Anterior cingulate cortex (tissue), 58 donors: ENCODE measurements at places on chromosomes 7 and 10.

GRCh38 chr7:66426996-66427395, 201.7 kb upstream of the KCTD7 start:
- no peak for DNase-seq

- peak; percentile 55 for DNase-seq
Observed at GRCh38 chr10:44070282-44070681, 314.6 kb downstream of the CXCL12 start.

DNA sequence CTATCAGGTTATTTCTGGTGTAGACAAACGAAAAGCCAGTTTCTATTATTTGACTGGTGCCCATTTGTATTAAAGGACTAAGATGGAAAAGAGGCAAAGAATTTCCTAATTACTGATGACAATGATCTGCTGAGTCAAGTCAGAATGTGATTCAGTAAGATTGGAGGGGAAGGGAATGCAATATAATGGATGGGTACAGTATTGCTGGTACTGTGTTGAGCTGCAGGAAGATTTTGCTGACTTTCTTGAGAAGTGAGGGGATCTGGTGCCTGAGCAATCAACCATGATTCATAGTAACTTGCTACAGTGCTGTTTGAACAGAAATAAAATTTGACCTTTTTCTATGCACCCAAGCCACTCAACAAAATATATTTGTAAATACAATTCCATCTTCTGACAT, 139.1 kb upstream of the RHEB start:
- DNase-seq, result no peak

- no peak for DNase-seq
Observed at GRCh38 chr10:125880719-125881118, 373 bp downstream of the DHX32 start.

DNA sequence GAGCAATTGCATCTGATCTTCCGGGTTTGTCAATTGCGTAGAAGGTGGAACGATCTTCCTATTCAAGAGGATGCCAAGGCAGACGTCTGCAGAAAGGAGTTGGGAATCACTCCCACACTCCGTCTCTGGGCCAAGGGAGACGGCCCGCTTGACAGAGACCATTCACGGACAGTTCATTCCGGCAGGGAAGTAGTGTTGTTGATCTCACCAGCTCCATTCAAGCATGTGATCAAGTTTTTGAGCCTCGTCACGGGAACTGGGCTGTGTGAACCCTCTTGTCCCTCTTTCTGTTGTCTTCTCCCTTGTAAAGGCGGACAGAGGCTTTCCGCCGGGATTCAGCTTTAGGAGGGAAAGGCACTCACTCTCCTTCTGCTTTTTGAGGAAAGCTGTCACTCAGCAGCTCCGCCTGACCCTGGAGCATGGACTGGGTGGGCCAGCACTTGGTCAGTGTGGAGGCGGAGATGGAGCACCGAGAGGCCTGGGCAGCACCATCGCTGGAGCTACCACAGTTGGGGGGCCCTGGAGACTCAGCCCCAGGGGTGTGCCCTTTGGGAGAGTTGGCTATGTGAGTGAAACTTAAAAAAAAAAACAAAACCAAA, 44.9 kb downstream of the SPDYE5 start:
- no peak for DNase-seq

GRCh38 chr7:116572036-116572435, 47.2 kb downstream of the CAV1 start:
- DNase-seq, result no peak

DNA sequence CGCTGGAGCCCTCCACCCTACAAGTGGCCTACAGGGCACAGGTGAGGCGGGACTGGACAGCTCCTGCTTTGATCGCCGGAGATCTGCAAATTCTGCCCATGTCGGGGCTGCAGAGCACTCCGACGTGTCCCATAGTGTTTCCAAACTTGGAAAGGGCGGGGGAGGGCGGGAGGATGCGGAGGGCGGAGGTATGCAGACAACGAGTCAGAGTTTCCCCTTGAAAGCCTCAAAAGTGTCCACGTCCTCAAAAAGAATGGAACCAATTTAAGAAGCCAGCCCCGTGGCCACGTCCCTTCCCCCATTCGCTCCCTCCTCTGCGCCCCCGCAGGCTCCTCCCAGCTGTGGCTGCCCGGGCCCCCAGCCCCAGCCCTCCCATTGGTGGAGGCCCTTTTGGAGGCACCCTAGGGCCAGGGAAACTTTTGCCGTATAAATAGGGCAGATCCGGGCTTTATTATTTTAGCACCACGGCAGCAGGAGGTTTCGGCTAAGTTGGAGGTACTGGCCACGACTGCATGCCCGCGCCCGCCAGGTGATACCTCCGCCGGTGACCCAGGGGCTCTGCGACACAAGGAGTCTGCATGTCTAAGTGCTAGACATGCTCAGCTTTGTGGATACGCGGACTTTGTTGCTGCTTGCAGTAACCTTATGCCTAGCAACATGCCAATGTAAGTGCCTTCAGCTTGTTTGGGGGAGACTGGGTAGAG, at the start of gene COL1A2:
COL1A2 (plus strand) TSS at position 459 of the 704 bp plus-strand sequence; CDS start at position 596, 137 bp downstream.
- no peak for DNase-seq

DNA sequence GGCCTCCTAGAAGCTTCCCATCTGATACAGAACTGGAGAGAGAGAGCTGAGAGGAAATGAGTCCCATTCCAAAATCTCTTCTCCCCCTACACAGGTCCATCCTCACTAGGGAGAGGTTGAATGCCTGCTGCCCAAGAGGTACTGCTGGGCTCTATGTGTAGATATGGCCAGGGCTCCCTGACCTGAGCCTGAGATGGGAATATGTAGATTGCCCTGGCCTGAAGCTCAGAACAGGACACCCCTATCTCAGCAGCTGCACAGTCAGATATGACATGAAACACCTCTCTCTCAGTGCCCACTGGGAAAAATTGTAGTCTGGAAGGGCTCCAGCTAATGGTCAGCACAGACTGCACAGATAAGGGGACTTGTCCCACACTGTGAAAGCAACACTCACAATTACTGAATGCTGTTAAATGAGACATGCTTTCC, 3.1 kb upstream of the IFIT1B start:
- DNase-seq, result peak; percentile 16

DNA sequence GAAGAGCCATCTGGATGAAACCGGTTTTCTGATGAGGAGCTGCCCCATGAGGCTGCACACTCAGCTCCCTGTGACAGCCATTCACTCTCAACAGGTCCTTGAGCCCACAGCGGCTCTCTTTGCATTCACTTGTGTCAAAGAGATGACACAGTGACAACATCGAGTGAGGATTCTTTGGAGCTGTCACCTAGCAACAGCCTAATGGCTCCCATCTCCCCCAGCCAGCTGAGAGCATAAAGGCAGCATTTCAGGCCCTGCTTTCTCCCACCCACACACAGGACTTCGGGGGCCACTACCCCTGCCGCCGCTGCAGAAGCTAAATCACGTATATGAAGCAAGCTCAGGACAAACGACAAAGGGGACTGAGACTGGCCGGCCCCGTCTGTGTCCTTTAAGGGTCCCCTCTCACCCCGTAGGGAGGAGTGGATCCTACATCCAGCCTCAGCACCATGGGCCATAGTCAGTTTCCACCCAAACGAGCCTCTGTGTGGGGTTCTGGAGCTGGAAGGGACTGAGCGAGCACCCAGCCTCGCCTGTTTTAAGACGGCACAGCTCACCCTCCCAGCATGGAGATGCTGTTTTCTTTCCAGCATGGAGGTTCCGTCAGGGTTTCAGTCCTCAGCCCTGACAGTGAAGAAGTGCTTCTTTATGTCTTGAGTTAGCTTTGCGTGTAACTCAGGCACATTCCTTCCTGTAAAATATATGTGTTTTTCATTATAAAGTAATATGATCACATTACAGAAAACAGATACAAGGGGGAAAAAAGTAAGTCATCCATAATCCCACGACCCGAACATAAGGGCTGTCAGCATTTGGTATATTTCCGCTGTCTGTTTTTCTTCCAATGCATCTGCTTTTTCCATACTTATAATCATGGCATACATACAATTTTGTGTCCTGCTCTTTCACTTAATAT, 4.9 kb downstream of the CPA4 start:
- no peak for DNase-seq

DNA sequence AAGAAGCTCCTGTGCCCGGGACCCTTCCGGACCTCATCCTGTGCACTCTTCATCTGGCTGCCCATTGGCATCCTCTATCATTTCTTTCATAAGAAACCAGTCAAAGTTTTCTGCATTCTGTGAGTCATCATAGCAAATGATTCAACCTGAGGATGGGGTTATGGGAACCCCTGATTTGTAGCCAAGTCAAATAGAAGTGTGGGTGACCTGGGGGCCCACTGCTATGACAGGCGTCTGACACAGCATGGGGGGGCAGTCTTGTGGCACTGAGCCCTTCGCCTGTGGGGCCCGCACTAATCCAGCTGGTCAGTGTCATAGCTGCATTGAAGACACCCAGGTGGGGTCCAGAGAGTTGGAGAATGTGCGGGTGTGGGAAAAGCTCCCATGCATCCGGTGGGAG, 230.4 kb downstream of the USP6NL start:
- DNase-seq, result no peak
